ENCODE measurements at places on chromosomes 6 and 20. TPM values are rescaled to one million over a fixed set of nuclear protein-coding genes. Genes with fewer than 3 reads are reported as not detected.

DNA sequence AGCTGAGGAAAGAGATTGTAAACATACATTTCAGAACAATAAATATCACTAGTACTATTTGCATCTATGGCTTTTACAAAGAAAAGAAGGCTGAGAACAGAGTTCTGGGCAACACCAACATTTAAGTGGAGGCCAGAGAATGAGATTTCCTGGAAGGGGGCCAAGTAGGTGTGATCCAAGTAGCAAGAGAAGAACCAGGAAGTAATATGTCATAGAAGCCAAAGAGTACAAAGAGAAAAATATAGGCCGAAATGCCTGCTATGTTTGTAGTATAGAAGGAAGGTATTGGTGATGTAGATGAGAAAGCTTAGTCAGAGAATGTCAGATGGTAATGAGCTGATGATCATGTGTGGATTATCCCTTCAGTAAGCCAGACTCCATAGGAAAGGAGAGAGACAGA, 94.5 kb downstream of the PERP start:
- no peaks in the 10 kb centered on the region for H3K27me3 ChIP-seq
- DNase-seq = no peak
- H3K27ac ChIP-seq = no peak overlapping the region
- H3K4me3 ChIP-seq = no peak overlapping the region

DNA sequence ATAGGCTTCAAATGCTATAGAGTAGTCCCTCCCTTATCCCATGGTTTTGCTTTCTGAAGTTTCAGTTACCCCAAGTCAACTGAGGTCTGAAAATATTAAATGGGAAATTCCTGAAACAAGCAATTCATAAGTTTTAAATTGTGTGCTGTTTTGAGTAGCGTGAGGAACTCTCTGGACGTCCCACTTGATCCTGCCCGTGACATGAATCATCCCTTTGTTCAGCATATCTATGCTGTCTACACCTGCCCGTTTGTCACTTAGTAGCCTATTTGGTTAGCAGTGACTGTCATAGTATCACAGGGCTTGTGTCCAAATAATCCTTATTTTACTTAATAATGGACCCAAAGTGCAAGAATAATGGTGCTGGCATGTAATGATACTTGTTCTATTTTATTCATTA, 5.0 kb downstream of the PCMT1 start:
- no peak overlapping the region for H3K4me3 ChIP-seq
- peaks cover 6% of the 10 kb centered on the region for H3K4me1 ChIP-seq
- no peaks in the 10 kb centered on the region for H3K27me3 ChIP-seq

GRCh38 chr20:3406481-3407039, 909 bp downstream of the DNAAF9 start:
- peak overlapping the region; percentile 85 for H3K4me3 ChIP-seq
- DNase-seq = no peak
- H3K36me3 ChIP-seq = no peaks in the 10 kb centered on the region
- H3K4me1 ChIP-seq = peaks cover 3% of the 10 kb centered on the region
- no peaks in the 10 kb centered on the region for H3K27me3 ChIP-seq

- H3K36me3 ChIP-seq = no peaks in the 10 kb centered on the region
- no peak overlapping the region for H3K4me3 ChIP-seq
- H3K27me3 ChIP-seq = no peaks in the 10 kb centered on the region
- H3K4me1 ChIP-seq = no peaks in the 10 kb centered on the region
- no peak overlapping the region for H3K27ac ChIP-seq
Observed at GRCh38 chr6:45607798-45608197, 230.1 kb upstream of the SUPT3H start.

SMLR1 gene
- total RNA-seq = not detected

DNA sequence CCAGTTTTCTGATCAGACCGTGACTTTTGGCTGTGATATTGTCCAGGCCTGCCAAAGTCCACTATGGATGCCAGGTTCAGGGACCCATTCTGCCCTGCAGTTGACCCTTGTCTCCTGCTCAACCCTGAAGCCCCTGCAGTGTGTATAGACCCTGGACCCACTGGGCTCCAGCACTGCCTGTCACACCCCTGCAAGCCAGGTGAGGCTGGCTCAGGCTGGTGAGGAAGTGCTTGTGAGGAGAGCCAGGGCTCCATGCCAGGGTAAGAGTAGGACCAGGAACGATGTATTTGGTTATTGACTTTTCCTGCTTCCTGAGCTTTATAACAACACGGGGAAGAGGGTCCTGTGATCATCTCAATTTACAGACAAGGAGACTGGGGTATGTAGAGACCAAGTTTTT, 19.1 kb upstream of the CD93 start:
- H3K27me3 ChIP-seq = no peaks in the 10 kb centered on the region
- no peak overlapping the region for H3K27ac ChIP-seq
- H3K4me1 ChIP-seq = peaks cover 5% of the 10 kb centered on the region
- H3K4me3 ChIP-seq = no peak overlapping the region
- H3K36me3 ChIP-seq = no peaks in the 10 kb centered on the region

DNA sequence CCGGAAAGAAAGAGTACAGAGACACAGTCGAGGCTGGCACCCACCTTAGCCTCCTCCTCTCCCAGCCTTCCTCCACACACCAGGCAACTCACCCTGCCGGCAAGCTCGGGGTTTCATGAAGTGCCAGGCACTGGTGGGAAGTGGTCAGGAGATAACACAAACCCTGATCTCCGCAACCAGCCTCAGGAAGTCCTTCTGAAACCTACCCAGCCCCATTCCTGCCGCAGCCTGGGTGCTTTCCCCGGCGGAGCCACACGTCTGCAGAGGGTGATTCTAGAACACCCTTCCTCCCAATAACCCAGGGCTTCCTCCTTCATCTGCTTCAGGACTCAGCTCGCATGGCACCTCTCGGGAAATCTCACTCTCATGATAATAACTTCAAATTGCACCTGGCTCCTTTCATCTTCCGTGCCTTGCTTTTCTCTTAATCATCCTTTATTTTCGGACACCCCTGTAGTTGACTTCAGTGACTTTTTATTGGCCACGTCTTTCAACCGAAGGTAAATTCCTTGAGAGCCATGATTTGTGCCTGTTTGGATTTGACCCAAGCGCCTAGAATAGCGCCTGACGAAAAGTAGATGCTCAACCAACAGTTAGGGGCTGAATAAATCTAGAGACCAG, 8.7 kb upstream of the HLA-E start:
- H3K36me3 ChIP-seq = no peaks in the 10 kb centered on the region
- peaks cover 20% of the 10 kb centered on the region for H3K4me1 ChIP-seq
- peaks cover 29% of the 10 kb centered on the region for H3K27me3 ChIP-seq

DNA sequence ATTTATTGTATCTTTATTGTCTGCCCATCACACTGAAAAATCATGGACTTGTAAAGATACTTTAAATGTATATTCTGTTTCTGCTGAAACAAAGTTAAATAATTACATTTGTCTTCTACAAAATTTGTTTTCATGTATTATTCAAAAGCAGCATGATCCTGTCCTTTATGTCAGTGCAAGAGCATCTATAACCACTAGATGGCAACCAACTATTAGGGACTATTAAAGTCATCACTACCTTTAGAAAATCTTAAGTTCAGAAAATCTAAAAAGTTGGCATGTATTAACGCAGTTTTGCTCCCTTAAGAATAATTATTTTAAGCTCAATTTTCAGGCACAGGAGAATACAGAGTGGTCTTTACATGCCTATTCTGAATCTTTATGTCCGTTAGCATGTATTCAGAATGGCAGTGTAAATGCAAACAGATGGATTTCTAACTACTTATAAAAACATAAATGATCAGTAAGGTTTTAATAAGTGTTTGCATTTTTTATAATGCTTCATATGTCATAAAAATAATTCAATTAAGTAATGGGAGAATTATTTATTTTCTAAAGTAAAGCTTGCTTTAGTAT, 17.8 kb downstream of the TMEM30A start:
- H3K36me3 ChIP-seq = peaks cover 30% of the 10 kb centered on the region
- no peak for DNase-seq
- no peak overlapping the region for H3K4me3 ChIP-seq
- H3K27me3 ChIP-seq = no peaks in the 10 kb centered on the region
- H3K4me1 ChIP-seq = no peaks in the 10 kb centered on the region

- no peak overlapping the region for H3K27ac ChIP-seq
- H3K4me1 ChIP-seq = no peaks in the 10 kb centered on the region
- H3K4me3 ChIP-seq = no peak overlapping the region
- no peaks in the 10 kb centered on the region for H3K36me3 ChIP-seq
- DNase-seq = peak; percentile 4
Observed at GRCh38 chr20:45229264-45230056, 8.3 kb downstream of the SEMG2 start.

PGBD1 gene
- 3.2 TPM for total RNA-seq

PBOV1 gene
- total RNA-seq = not detected

WFDC10B gene
- not detected for total RNA-seq

FLRT3 gene
- 9.9 TPM for total RNA-seq

- DNase-seq = no peak
- H3K4me3 ChIP-seq = no peak overlapping the region
- H3K27me3 ChIP-seq = no peaks in the 10 kb centered on the region
- no peak overlapping the region for H3K27ac ChIP-seq
- no peaks in the 10 kb centered on the region for H3K36me3 ChIP-seq
Observed at GRCh38 chr6:52900536-52900935, 9.0 kb downstream of the GSTA3 start.

DNA sequence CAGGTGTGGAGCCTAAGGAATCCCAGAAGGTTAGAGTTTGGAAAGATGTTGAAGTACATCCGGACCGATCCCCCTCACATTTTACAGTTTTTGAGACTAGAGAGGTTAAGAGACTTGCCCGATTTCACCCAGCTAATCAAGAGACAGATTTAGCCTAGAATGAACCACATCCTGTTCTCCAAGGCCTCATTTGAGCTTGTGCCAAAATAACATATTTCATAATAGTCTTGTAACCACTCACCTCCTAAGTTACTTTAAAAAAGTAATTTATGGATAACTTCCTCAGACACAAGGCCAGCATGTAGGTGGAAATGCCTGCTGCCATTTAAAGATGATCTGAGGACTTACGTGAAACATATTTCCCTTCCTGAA, 39.8 kb upstream of the ARHGAP18 start:
- H3K27ac ChIP-seq = no peak overlapping the region
- H3K27me3 ChIP-seq = no peaks in the 10 kb centered on the region
- peak; percentile 28 for DNase-seq
- H3K4me1 ChIP-seq = peaks cover 19% of the 10 kb centered on the region
- H3K4me3 ChIP-seq = no peak overlapping the region
- no peaks in the 10 kb centered on the region for H3K36me3 ChIP-seq

GRCh38 chr20:33284284-33284683, 1.3 kb downstream of the BPIFB1 start:
- no peak for DNase-seq
- H3K4me1 ChIP-seq = no peaks in the 10 kb centered on the region
- peaks cover 2% of the 10 kb centered on the region for H3K27me3 ChIP-seq
- H3K27ac ChIP-seq = no peak overlapping the region
- H3K4me3 ChIP-seq = no peak overlapping the region
- no peaks in the 10 kb centered on the region for H3K36me3 ChIP-seq

GRCh38 chr20:47506335-47506734, 4.6 kb downstream of the NCOA3 start:
- no peak overlapping the region for H3K4me3 ChIP-seq
- H3K36me3 ChIP-seq = no peaks in the 10 kb centered on the region
- DNase-seq = no peak
- H3K27me3 ChIP-seq = no peaks in the 10 kb centered on the region
- no peak overlapping the region for H3K27ac ChIP-seq

- DNase-seq = no peak
- no peaks in the 10 kb centered on the region for H3K36me3 ChIP-seq
- H3K27me3 ChIP-seq = no peaks in the 10 kb centered on the region
- H3K27ac ChIP-seq = no peak overlapping the region
- H3K4me1 ChIP-seq = no peaks in the 10 kb centered on the region
- no peak overlapping the region for H3K4me3 ChIP-seq
Observed at GRCh38 chr6:21539621-21540100, 53.9 kb upstream of the SOX4 start.

Measured in thymus (tissue), 14 donors.